ENCODE measurements at places on chromosomes 7 and 10.
A peak's percentile ranks its signal among the peaks of the same experiment; 100 is the strongest.

DNA sequence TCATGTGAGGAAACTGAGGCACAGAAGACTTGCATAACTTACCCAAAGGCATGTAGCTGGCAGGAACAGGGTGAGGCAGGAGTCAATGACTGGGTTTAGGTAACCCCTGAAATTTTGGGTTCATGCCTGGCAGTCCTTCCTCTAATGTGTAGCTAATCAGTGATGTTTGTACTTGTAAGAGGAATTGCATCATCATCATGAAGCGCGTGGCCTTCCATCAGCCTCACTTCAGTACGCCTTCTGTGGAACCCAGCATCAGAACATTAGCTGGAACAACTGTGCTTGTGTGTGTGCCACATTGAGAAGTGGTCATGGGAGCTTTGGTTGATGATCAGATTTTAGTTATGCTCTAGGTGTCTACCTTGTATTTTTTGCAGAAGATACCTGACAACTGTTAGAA lies 18.2 kb upstream of the STMP1 start:
- no peak for DNase-seq

DNA sequence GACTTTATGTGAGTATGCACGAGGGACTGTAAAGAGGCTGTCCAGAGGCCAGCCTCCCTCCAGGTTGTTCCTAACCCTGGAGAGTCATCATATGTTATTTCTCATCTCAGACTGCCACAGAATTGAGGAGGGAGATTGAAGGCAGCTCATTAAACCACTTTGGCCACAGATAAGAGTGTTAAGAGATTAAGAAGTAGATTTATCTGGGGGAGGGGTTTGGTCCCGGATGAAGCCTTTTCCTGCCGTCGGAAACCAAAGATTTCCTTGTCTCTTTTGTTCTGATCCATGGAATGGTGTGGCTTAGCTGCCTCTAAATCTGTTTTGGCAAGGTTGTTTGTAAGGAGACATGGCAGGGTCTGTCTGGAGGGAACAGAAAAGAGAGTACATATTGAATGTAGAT lies 338.8 kb downstream of the AUTS2 start:
- DNase-seq, result no peak

DNA sequence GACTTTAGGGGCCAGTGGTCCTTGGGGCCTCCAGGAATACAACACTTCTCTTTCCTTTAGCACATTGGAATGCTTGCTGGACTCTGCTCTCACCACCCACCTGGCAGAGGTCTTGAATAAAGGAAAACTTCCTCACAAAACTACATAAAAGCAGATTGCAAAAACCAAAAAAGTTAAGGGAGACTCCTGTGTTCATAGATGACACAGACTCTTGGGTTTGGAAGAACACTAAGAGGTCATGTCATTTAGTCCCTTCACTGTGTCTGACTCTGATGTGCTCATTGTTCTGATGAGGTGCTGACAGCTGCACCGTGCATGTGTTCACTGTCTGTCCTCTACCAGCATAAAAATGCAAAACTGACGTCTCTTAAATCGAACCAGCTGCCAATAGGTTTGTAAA lies 11.4 kb downstream of the BLNK start:
- DNase-seq, result no peak

- no peak for DNase-seq
Measured at GRCh38 chr10:100993986-100994708, 5.5 kb upstream of the LZTS2 start.

DNA sequence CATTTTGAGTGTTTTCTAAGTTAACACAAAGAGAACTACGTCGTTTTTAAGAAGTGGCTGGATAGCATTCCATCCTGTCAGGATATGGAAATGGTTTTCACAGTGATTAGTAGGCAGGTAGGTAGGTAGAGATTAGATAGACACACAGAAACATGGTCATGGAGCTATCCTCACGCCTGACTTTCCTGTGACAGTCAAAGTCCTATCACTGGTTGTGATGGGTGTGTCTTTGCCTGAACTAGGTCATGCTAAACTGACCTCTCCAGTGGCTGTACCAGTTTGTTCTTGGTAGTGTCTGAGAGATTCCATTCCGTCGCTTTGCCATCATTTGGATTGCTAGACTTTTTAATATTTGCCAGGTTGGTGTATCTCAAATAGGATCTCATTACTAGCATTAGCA lies 28.2 kb downstream of the FKBP6 start:
- no peak for DNase-seq

GRCh38 chr7:30824821-30825720 lies 53.9 kb downstream of the MINDY4 start:
- no peak for DNase-seq

GRCh38 chr7:131061818-131062217 lies 265.9 kb upstream of the MKLN1 start:
- no peak for DNase-seq

DNA sequence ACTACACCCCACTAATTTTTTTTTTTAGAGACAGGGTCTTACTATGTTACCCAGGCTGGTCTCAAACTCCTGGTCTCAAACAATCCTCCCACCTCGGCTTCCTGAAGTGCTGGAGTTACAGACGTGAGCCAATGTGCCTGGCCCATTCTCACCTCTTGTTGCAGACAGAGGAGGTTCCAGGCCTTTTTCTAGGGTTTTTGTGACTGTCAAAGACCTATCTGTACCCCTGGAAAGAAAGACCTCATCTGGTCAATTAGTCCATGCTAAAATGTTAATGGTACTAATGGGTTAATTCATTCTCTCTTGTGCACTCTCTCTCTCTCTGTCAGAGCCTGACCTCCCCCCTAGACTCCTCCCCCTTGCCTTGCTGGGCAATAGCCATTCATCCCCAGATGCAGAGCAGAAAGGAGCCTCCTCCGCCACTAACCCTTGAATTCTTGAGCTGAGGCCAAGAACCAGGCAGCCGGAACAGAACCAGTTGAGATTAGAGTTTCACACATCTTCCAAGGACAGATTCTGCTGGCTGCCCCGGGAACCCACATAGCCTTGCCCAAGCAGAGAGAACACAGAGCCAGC lies 209.7 kb downstream of the SKIDA1 start:
- no peak for DNase-seq

GRCh38 chr7:85895835-85896234 lies 709.0 kb upstream of the SEMA3D start:
- DNase-seq, result no peak

DNA sequence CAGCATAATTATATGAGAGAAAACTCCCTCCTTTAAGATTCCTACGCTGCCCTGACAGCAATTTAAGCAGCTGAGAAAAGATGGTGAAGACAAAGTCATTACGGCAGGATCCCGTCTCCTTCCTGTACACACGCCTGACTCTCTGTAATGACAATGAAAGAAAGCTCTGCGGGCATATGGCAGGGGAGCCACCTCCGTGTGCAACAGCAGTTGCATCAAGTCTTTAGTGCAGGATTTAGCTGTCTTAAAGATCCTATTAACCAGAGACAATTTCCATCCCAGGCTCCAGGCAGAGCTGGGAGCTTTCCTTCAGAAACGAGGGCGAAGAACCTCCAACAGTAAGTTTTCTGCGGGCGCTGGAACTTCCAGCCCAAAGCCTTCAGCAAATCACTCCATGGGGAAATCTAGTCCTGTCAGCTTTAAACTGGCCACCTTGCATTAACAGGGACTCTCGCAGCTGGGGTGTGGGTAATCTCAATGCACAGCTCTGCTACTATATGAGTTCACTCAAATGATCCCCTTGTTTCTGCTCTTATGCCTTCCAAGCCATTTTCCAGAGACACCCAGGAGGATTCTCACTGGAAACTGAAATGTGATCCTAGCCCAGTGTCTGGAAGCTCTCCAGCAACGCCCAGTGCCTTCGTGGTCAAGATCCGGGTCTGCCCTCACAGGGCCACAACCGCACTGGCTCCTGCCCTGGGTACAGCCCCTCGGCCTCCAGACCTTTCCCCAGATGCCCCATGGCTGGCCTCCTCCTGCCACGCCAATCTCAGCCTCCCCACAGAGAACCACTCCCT lies 74.9 kb downstream of the CTBP2 start:
- no peak for DNase-seq

DNA sequence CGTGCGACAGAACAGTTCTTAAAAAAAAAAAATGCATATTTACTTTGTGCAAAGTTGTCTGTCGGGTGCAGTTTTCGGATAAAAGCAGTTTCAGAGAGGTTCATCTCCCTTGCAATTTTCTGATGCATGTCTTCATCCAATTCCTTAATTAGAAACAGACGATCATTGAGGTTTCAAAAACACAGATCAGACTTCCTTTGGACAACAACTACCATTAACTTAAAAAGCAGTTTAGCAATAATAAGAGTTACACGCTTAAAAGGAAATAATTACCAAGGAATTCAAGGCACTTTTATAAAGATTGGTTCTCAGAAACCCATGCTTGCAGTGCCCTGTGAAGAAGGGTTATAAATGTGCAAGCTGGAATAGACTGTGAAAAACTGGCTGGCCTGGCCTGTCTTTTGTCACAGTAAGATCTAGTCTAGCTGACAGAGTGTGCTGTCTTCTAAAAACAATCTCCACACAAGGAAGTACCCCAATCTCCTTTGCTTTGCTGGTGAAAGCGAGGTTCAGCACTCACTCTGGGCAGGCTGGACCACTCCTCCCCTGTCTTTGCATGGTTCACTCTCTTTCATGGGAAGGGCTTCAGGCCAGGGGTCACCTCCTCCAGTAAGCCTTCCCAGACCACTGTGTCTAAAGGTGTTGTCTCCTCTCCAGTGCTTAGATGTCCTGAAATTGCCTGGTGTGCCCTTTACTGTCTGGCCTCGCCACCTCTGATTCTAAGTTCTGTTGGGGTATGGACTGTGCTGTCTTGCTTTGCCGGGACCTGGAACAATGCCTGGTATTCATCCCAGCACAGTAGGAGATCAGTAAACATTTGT lies 34.8 kb upstream of the HNRNPH3 start:
- no peak for DNase-seq

- no peak for DNase-seq
Measured at GRCh38 chr7:107926481-107926880, 35.5 kb downstream of the DLD start.

- no peak for DNase-seq
Measured at GRCh38 chr10:80537736-80538480, at the start of gene SH2D4B. Gene SH2D4B, plus strand, starts transcription at chr10:80537902. Its CDS starts 430 bp downstream, at chr10:80538332.

- DNase-seq, result peak; percentile 15
Measured at GRCh38 chr7:138980563-138981291, 462 bp downstream of the KIAA1549 start.

- DNase-seq, result no peak
Measured at GRCh38 chr10:6737080-6737641, 157.1 kb upstream of the PRKCQ start.

DNA sequence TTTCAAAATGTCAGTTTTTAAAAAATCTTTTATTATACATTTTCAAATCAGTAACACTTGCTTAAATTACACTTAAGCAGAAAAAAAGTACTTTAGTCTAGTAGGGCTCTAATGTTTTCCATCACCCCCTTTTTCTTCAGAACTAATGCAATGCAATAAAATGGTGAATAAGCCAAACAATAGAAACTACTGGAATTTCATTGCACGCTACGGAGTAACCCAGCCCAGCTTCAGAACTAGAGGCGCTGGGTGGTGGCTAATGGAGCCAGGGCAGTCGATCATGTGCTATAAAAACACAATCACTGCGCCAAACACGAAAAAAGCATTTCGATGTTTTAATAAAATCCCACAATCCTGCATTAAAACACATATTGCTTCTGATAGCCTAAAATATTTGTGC lies 59.9 kb upstream of the ODAD2 start:
- no peak for DNase-seq

- no peak for DNase-seq
Measured at GRCh38 chr10:11019724-11020547, 2.3 kb downstream of the CELF2 start.

- DNase-seq, result no peak
Measured at GRCh38 chr10:73379064-73379748, 20.5 kb upstream of the CFAP70 start.

- no peak for DNase-seq
Measured at GRCh38 chr7:44173911-44174693, 15.1 kb downstream of the GCK start.

DNA sequence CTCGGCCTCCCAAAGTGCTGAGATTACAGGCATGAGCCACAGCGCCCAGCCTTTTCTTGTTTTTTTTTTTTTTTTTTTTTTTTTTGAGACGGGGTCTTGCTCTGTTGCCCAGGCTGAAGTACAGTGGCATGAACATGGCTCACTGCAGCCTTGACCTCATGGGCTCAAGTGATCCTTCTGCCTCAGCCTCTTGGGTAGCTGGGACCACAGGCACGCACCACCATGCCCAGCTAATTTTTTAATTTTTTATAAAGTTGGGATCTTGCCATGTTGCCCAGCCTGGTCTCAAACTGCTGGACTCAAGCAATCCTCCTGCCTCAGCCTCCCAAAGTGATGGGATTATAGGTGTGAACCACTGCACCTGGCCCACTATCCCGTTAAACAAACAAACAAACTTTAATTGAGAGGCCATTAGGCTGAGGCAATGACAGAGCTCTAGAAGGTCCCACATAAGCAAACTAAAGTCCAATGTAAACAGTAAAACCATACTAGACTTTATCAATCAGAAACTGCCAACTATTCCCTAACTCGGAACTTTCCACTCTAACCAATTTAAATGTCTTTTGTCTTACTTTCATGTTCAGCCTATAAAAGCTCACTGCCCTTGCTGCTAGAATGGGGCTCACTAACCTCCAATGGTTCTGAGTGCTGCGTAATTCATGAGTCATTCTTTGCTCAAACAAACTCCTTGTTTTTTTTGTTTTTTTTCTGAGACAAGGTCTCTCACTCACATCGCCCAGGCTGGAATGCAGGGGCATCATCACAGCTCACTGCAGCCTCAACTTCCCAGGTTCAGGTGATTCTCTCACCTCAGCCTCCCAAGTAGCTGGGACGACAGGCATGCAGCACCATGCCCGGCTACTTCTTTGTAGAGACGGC lies 1.9 kb downstream of the DHX32 start:
- no peak for DNase-seq

GRCh38 chr7:38368191-38368605 lies 94.8 kb upstream of the TARP start:
- DNase-seq, result peak; percentile 75

- no peak for DNase-seq
Measured at GRCh38 chr7:22210355-22210754, 146.6 kb downstream of the RAPGEF5 start.

GRCh38 chr7:95476904-95477594 lies 8.7 kb upstream of the ASB4 start:
- peak; percentile 42 for DNase-seq

DNA sequence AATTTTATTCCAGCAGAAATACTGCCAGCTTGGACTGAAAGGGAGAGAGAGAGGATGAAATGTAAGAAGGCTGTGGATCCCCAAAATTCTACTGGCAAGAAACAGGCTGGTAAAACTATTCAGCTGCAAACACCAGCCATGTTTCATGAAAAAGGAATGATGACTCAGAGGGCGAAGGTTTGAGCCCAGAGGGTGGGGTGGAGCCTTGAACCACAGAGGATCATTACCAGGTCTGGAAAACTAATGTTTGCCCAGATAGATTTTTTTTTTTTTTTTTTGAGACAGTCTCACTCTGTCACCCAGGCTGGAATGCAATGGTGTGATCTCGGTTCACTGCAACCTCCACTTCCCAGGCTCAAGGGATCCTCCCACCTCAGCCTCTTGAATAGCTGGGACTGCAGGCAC lies 41.7 kb upstream of the NRF1 start:
- DNase-seq, result no peak

Data from activated naive CD4-positive, alpha-beta T cell treated with anti-CD3 and anti-CD28 coated beads, Interleukin-2, amount 50 U/mL, for 16 hours (primary cell).